ENCODE measurements at places on chromosomes 1 and 21.

GRCh38 chr1:14627608-14628489, 29.4 kb downstream of the KAZN start:
- no peak for DNase-seq

GRCh38 chr21:45013260-45013841, 61.0 kb upstream of the ADARB1 start:
- no peak for DNase-seq

DNA sequence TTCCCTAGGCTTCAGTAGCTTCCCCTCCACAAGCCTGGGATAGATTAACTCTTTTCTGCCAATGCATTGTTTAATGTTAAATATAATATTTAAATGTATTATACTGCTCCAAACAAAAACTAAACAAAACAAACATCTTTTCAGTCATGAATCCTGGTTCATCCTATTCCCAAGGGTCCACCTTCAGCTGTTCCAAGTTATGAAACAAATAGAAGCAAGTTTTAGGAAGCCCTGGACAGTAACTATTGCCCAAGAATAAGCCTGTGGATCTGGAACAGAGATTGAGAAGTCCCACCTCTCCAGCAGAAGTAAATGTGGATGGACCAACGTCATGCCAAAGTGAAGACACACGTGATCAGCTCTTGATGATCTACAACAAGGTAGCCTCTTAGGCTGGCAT, 408.1 kb downstream of the SETD4 start:
- DNase-seq: no peak

DNA sequence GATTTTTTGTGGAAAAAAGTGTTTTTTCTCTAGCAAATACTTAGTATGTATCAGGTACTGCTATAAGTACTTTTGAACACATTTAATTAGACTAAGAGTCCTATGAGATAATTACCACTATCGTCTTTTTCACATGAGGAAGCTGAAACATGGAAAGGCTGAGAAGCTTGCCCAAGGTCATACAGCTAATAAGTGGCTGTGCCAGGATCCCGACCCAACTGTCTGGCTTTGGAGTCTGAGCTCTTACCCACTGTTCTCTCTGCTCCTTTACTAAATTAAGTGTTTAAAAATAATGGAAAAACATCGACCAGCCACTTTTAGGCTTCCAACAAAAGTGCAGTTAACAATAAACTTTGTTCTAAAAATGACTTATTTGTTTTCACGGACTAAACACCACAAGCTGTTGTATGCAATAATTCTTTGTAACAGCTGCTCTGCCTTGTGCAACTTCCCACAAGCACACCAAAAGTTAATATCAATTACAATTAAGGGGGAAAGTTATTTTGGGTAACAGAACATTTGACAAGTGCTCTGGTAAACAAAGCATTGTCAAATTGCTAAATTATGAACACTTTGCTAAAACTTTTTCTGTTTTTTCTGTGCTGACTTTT, 75.7 kb downstream of the CRB1 start:
- DNase-seq: no peak

GRCh38 chr21:35208104-35208503, 159.0 kb upstream of the RUNX1 start:
- DNase-seq: no peak
